Activated CD4-positive, CD25-positive, alpha-beta regulatory T cell treated with anti-CD3 and anti-CD28 coated beads, Interleukin-2, amount 50 U/mL, for 24 hours (primary cell): ENCODE measurements at places on chromosomes 13 and 19.

DNA sequence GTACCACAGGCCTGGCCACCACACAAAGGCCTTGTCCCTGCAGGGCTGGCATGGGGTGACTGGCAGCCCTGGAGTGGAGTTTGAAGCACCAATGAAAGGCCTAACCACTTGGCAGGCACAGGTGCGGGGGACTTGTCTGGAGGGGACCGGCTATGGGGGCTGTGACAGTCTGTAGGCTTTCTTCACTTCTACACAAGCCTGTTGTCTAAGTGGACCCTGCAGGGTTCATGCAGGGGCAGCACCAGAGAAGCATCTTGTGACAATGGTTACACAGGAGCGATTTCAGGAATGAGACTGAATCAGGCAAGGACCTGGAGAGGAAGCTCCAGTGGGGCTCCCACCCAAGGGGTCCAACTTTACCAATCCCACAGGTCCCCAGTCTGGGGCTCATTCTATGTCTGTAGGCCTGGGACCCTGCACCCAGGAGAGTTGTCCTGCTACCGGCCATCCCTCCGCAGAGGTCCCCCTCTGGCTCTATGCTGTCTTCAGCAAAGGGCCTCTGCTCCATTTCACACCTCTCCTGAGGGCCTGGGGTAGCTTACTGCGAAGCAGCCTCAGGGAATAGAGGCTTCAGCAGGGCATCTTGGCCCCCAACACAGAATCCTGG lies 2.3 kb upstream of the ZNF837 start:
- ATAC-seq = no peak

- ATAC-seq = no peak
Measured at GRCh38 chr19:2236064-2236313, 140 bp downstream of the PLEKHJ1 start.

DNA sequence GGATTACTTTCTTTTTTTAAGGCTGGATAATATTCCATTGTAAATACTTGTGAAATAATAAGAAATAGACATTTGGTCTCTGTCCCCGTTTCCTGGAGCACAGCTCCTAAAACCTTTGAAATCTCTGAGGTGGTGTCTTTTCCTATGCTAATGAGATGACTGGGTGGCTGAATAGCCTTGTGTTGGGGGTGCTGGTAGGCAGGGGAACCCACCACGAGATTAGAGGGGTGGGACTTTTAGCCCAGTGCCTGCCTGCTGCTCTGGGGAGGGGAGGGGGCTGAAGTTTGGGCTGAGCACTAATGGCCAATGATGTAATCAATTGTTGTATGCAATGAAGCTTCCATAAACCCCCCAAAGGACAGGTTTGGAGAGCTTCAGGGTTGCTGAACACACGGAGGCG lies 175.7 kb downstream of the FGF9 start:
- ATAC-seq = no peak

DNA sequence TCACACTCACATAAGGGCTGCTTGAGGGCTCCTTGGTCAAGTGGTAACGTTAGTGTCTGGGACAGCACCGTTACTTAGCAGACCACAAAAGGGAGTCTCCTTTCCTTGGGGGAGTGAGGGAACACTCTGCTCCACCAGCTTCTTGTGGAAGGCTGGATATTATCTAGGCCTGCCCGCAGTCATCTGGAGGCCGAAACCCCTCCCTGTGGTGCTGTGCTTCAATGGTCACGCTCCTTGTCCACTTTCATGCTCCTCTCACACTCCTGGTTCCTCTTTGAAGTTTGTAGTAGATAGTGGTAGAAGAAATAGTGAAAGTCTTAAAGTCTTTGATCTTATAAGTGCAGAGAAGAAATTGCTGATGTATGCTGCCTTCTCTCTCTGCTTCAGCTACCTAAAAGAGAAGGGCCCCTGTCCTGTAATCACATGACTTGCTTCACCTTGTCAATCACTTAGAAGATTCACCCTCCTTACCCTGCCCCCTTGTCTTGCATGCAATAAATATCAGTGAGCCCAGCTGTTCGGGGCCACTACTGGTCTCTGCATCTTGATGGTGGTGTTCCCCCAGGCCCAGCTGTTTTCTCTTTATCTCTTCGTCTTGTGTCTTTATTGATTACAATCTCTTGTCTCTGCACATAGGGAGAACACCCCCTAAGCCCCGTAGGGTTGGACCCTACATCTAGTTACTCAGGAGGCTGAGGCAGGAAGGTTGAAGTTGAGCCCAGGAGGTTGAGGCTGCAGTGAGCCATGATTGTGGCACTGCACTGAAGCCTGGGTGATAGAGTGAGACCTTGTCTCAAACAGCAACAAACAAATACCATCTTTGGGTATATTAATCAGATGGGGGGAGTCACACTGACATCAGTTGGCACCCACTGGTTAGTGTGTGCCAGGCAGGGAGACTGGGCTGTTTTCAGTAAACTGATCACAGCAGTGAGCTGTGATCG lies 11.6 kb upstream of the MZF1 start:
- ATAC-seq = no peak

GRCh38 chr13:34507630-34508029 lies 434.4 kb upstream of the NBEA start:
- no peak for ATAC-seq

DNA sequence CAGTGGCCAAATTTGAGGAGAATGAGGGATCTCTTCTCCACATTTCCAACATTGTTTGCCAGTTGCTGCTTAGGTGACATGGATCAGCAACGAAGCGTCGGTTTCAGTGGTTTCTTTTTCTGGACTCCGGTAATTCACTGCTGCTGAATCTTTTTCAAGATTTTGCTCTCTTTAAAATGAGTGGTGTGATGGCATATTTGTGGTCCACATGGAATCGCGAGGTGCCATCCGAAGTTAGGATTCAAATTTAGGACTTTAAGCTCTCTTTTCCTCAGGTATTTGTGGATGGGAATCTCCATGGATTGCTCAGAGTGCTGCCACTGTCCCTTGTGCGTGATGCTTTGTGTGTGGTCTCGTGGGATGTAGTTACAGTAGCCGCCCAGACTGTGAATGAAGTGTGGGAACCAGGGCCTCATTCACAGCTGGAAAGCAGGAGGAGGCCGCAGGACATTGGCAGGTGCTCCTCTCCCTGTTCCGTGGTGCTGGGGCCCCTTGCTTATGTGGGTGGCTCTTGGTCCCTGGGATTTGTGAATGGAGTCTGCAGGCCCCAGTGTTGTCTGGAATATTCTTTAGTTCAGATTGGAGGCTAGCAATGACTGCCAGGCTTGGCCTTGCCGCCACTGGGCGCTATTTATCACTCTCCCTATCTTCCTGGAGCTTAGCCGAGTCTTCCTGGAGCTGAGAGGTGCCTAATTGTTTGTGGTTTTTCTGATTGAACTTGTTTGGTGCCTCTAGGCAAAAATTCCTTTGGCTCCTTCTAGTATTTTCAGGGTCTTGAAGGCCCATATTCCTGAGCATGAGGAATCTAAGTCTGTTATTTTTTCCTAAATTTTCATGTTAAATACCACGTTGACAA lies 1.5 kb downstream of the ILF3 start:
- no peak for ATAC-seq

GRCh38 chr13:71378961-71379905 lies 487.8 kb downstream of the DACH1 start:
- ATAC-seq = no peak

- no peak for ATAC-seq
Measured at GRCh38 chr13:80121038-80121437, 219.9 kb downstream of the SPRY2 start.

DNA sequence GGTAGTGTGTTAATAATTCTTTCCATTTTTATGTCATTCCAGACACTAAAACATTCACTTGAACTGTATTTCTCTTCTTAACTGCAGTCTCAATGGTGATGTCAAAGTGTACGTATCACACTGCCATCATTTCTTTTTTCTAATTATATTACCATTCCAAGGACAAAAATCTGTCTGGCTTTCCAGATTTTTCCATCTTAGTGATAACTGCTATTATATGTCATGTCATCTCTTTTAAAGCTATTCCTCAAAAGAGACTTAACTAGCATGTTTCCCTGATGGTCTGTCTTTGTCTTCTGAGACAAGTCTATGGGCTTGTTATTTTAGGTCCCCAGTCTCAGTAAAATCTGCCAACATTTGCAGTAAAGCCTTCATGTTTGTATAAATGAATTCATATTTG lies 1207.1 kb downstream of the PCDH17 start:
- ATAC-seq = no peak

- no peak for ATAC-seq
Measured at GRCh38 chr19:51398096-51398704, 7.8 kb upstream of the C19orf84 start.

DNA sequence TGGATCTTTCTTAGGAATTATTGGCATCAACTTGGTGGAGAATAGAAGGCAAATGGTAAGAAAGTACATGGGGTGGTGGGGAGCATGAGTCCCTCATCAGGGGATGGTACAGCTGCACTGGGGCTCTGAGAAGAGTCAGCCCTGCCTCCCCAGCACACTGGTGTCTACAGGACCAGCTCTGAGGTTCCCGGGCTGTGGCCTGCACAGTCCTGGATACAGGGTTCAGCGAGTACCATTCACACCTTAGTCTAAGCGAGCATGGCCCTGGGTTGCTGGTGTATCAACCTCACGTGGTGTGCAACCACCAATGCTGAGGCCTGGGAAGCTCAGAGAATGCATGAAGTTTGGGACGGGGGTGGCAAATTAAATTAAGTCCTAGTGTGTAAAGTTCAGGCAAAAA lies 10.1 kb downstream of the TMEM255B start:
- ATAC-seq = no peak

DNA sequence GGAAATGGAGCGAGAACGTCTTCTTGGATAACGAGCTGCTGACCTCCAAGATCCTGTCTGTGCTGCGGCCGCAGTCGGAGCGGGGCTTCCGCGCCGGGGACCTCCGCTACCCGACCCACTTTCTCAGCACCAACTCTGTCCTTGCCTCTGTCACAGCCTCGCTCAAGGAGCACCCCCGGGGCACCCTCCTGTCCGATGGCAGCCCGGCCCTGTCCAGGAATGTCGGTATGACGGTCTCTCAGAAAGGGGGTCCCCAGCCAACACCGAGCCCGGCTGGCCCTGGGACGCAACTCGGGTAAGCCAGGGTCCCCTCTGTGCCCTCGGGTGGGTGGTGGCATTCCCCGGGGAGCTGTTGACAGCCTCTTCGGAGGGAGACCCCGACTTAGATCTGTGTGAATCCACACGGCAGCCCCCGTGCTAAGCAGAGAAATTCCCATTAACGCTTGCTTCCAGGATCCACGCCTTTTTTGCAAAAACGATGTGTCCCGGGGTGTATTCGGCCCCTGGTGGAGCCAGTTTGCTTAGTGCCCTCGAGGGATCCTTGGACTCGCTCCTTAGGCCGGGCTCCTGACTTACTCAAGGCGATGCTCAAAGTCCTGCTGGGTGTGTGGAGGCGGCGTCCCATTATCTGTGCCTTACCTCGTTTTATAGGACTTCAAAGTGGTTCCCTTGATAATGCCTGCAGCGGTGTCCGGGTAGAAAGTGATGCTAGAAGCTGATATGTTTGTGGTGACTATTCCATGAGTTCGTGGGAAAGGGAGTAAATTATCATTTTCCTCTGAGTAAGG lies 48.5 kb downstream of the PEX11G start:
- no peak for ATAC-seq

- ATAC-seq = no peak
Measured at GRCh38 chr13:59531571-59532091, 632.1 kb downstream of the DIAPH3 start.

GRCh38 chr13:53821632-53822031 lies 793.0 kb downstream of the OLFM4 start:
- ATAC-seq = no peak

- ATAC-seq = no peak
Measured at GRCh38 chr19:29976151-29976943, 34.3 kb downstream of the URI1 start.

DNA sequence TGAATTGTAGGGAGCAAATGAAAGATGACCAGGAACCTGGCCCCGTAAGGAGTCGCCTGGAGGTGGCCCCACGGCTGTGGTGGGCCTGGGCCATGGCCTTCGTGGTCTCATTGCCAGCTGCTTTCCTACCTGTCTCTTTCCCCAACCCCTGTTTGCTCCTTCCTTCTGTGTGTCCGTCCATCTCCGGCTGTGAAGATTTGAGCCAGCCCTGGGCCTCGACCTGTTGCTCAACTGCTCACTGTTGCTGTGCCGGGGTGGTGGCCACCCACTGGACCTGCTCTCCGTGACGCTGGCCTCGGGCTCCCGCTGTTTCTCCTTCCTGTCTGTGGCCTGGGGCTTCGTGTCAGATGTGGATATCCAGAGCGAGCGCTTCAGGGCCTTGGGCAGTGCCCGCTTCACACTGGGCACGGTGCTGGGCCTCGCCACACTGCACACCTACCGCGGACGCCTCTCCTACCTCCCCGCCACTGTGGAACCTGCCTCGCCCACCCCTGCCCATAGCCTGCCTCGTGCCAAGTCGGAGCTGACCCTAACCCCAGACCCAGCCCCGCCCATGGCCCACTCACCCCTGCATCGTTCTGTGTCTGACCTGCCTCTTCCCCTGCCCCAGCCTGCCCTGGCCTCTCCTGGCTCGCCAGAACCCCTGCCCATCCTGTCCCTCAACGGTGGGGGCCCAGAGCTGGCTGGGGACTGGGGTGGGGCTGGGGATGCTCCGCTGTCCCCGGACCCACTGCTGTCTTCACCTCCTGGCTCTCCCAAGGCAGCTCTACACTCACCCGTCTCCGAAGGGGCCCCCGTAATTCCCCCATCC lies 8.5 kb downstream of the DBP start:
- no peak for ATAC-seq

- no peak for ATAC-seq
Measured at GRCh38 chr19:46944123-46944748, 75.4 kb upstream of the NPAS1 start.

- no peak for ATAC-seq
Measured at GRCh38 chr13:112457081-112457480, 80.9 kb downstream of the SPACA7 start.

DNA sequence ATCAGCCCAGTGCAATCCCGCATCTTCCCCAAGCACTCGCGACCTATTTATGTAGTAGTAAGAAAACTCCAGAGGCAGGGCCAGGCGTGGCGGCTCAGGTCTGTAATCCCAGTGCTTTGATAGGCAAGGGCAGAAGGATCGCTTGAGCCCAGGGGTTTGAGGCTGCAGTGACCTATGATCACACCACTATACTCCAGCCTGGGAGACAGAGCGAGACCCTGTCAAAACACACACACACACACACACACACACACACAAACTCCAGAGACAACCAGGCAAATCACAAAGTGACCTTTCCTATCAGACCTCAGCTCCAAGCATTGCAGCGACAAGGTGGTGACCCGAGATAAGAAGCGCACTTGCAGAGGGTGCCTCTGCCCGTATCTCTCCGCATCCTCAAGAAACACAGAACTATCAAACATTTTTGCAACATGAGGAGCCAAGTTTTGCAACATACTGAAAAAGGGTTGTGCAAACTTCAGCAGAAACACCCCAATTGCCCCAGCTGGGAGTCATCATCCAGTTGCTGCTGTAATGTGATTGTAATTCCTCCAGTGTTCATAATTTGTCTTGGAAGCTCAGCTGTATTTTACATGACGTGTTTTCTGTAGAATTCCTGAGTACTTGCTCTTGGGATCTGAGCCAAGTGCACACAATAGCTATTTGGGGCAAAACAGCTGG lies 8.7 kb upstream of the KLF2 start:
- ATAC-seq = no peak

GRCh38 chr13:110490009-110490770 lies 71.3 kb downstream of the RAB20 start:
- no peak for ATAC-seq
